ENCODE measurements at places on chromosomes 4 and X.

- no peak for DNase-seq
Measured at GRCh38 chrX:5648941-5649568, 579.6 kb downstream of the NLGN4X start.

DNA sequence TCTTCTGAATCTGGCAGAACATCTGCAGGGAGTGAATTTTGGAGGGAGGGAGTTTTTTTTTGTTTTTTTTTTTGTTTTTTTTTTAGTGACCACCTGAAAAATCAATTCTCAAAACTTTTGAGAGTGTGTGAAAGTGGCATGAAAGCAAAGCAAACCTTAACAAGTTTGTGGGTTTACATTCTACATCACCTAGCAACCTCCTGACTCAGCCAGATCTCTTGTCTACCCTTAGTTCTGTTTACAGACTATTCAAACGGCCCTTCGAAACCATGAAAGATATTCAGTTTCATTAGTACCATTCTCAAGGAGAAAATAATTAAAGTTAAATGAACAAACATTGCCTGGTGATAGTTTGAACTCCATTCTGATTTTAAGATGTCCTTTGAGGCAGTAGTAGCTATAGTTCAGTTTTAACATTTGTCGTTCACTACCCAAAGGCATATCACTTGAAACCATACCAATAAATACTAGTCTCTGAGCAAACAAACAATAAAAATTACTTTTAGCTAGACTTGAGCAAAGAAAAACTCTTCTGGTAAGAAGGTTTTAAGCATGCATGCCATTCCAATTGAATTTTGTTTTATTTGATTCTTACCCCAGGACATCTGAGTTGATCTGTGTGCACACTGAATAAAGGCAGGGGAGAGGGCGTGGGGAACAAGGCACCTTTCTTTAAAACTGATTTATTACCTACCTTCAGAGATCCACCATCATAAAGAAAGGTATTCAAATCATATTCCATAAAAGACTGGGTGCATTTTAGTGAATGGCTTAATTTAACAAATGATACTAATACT, 137.7 kb downstream of the ARX start:
- DNase-seq, result no peak

DNA sequence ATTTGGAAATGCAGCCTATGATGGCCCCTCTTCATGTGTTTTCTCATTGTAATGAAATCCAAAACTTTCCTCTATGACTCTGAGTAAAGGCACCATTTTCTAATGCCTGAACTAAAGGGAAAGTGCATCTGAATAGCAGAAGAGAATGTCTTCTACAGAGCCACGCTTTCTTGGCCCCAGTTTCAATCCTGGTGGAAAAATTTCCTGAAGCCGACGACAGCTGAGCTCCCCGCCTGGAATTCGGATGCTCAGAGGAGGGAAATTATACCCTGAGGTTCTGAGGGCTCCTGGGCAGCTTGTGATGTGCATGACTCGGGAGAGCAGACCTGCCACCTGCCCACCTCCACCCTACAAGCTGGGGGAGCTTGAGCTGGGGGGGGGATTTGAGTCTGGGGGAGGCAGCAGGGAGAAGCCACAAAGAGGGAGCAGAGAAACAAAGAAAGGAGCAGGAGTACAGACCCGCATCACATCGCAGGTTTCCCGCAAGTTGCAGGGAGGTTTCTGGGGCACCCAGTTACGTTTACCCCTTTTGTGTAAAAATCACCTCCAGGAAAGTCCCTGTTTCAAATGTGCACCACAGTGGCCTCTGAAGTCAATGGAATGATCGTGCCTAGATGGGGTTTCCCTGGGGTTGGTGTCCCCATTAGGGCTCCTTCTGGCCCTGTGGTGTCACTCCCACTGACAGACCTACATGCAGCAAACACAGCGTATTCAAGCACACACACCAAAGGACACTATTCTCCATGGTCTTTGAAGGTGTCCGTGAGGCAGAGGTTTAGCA, 145.6 kb upstream of the RBPJ start:
- no peak for DNase-seq

DNA sequence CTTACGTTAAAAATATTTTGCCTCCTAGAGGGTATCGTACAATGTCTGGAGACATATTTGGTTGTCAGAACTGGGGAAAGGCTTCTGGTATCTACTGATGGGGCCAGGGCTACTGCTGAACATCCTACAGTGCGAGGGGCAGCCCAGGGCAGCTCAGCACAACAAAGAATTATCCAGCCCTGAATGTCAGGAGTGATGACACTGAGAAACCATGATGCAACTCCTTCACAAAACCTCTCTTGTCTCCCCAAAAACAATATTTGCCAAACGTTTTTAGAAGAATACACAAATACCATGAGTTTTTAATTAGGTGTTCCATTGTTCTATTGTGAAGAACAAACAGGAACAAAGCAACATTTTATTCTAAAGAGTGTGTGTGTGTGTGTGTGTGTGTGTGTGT, 43.4 kb upstream of the CLNK start:
- DNase-seq, result peak; percentile 20

DNA sequence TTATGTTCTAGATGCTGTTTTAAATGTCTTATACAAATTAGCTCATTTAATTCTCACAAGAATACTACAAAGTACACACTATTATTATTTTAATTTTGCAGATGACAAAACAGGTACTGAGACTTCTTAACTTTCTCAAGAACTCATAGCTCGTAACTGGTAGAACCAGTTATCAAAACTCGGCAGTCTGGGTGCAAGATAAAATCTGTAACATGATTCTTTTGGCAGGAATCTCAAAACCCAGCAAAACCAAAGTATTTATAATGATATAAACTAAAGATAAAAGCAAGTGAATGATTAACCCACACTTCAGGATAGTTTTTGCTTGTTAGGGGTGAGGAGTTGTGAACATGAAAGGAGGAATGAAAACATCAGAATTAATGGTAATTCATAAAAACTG, 27.6 kb downstream of the CLNK start:
- no peak for DNase-seq

- DNase-seq, result no peak
Measured at GRCh38 chr4:10121568-10122208, 5.1 kb upstream of the WDR1 start.

DNA sequence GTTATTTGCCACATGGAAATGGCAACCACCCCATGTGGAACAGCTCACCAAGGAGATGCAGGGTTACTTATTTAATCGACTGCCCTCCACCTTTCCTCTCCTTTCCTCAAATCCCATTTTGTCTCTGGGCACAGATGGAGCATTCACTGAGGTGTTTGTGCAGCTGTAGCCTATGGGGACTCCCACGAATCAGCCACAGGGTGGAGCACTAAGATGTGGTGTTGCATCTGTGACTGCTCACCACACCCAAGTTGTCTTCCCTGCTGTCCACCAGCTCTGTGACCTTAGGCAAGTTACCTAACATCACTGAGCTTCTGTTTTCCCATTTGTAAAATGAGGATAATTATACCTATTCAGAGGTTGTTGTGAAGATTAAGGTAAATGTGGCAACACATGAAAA, 252.4 kb upstream of the CPEB2 start:
- DNase-seq, result peak; percentile 33

DNA sequence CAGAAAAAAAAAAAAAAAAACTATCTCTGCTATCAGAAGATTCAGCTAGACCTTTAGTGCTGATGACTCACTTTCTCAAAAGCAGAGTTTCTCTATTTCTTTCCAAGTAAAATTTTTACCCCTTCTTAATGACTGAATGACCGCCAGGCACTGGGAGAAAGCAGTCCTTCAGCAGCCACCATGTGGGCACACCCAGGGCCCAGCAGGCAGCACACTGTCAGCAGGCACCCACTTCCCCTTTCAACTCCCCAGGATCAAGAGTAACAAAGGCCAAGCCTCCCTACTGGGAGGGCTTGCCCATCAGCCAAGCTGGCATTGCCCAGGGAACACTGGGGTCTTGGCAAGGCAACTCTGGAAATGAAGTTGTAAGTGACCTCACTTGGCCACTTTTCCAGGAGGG, 201.9 kb upstream of the MAMLD1 start:
- DNase-seq, result no peak

- no peak for DNase-seq
Measured at GRCh38 chrX:9518051-9518450, 53.2 kb downstream of the TBL1X start.

- no peak for DNase-seq
Measured at GRCh38 chr4:90621080-90621479, 493.9 kb downstream of the CCSER1 start.

DNA sequence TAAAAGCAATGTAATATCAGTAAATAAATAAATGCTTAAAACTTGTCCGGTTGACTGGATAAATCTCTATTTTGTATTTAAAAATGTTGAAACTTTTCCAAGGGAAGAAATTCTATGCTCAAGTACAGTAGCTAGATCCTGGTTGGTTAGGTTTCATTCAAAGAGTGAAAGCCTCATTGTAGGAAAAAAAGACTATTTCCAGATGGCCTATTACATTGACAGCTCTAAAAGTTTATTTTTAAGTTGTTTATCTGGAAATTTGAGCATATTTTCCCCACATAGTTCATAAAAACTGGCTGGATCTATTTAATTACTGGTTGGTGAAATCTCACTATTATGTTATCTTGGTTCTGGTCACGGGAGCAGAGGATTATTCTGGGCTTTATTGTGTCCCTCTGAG, 38.0 kb downstream of the FRAS1 start:
- DNase-seq, result no peak

- no peak for DNase-seq
Measured at GRCh38 chr4:38069271-38069760, 109.1 kb downstream of the PTTG2 start.

DNA sequence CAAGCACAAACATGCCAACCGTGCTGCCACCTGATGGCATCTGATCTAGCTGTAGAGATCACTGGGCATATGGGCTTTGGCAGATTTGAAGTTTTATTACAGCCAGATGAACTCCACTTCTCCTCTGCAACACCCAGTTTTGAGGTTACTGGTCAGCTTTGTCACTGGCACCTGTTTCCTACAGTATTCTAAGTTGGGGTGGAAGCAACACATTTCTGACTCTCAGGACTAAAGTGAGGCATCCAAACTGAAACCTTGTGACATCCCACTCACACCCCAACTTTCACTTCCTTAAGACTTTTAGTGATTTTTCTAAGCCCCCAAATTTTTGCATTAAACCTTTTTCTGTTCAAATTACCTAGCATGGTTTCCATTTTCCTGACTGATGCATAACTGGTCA, 115.1 kb upstream of the PCDH18 start:
- DNase-seq, result no peak

DNA sequence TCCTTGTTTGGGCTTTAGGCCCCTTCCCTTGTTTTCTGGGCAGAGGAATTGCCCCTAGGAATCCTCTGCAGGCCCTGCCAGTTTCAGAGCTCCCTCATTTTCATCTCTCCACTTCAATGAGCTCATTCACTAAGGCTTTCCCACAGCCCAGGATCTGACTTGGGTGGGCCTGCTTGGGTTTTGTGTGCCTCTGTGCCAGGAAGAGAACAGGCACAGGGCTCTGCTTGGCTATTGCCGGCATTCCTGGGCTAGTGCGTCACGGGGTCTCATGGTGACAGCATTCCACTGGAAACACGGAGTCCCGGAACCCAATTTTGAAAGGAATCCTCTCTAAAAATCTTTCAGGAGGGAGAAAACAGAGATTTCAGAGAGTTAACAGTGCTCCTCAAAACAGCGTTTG, 150.5 kb downstream of the VCX3A start:
- no peak for DNase-seq

DNA sequence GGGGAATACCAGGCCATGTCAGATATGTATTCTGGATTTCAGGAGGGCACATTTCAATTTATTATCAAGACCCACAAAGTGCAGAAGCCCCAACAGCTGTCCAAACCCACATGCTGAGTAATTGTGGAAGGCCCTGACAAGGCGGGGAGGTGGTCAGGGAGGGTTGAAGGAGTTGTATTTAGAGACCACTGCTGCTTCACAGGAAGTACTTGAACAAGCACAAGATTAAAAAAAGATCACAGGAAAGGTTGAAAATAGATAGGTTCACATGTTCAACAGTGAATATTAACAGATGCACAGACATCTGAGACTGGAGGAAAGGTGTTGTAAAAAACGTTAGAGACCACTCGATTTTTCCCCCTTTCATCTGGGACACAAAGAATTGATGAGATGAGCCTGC, 17.9 kb downstream of the ATP8A1 start:
- no peak for DNase-seq

- no peak for DNase-seq
Measured at GRCh38 chrX:38799995-38800580, 1.2 kb upstream of the MID1IP1 start.

DNA sequence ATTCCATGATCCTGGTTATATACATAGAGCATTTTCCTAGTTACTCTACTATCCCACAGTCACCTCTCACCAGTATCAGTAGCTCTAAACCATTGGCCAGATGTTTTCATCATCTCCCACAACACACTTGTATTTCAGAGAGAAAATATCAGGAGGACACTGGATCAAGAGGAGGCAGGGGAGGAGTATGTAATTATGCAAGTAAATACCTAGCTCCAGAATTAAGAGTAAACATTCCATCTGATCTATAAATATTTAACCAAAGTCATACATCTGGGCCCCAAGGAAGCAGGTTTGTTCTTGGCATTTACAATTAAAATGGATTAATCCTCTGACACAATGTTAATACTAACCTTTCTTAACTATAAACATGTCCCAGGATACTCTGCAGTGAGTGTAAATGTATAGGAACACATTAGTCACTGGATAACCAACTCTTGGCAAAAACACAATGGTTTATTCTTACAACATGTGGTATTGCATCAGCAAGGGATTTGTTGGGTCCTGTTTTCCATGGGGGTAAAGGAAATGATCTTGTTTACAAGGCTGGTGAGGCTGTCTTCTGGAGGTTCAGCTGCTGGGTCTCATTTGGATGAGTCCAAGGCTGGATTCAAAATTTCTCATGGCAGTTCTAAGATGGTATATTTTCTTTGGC, 170.1 kb downstream of the ATG4A start:
- no peak for DNase-seq

- DNase-seq, result no peak
Measured at GRCh38 chr4:125043486-125043885, 271.3 kb upstream of the FAT4 start.

GRCh38 chr4:118772081-118772766, 63.7 kb downstream of the SEC24D start:
- DNase-seq, result peak; percentile 3

DNA sequence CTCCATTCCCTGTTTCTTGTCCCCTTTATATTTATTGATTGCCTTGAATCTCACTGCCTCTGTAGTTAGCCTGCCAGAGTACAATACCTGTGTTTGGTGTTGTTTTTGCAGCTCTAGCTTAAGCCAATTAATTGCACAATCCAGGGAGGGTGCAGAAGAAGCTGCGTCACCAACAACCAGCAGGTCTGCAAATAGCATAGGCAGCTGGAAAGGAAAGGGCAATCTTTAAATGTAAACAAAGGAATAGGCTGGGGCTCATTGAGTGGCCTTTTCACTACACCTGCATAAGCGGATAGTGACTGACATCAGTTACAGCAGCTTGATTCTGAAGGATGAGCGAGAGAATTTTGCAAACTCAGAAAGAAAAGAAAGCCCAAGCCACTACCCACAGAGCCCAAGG, 106.8 kb upstream of the RAI2 start:
- peak; percentile 85 for DNase-seq

DNA sequence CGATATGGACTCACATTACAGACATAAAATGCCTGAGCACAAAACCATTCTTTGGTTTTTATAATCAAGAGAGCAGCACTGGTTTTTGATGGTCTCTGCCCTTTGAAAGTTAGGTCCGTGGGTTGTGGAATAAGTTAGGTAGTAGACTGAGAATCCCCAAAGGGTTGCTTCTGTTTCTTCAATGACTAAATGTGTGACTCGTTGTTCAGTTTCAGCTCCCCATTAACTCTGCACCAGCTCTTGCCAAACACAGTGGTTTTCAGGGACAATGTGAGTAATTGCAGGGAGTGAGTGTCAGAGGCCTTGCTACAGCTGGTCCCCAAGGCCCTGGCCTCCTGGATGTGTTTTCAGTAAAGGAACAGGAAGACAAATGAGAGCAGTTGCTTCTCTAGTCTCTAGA, 24.8 kb downstream of the SMIM20 start:
- no peak for DNase-seq
